ENCODE measurements at places on chromosomes 1 and 21. TPM values are rescaled to one million over a fixed set of nuclear protein-coding genes. Genes with fewer than 3 reads are reported as not detected.

The APCS gene
- not detected for total RNA-seq

The CYP4A11 gene
- not detected for total RNA-seq

The FAM72C gene
- 8.0 TPM for total RNA-seq

The VWA1 gene
- total RNA-seq = 37.1 TPM

The SLC1A7 gene
- 0.18 TPM for total RNA-seq

The TRIM46 gene
- total RNA-seq = 9.9 TPM

The ATPAF1 gene
- 105 TPM for total RNA-seq

The ANGPTL1 gene
- total RNA-seq = not detected

GRCh38 chr21:27688773-27689172 is 721.9 kb upstream of the ADAMTS5 start:
- no peak for DNase-seq

DNA sequence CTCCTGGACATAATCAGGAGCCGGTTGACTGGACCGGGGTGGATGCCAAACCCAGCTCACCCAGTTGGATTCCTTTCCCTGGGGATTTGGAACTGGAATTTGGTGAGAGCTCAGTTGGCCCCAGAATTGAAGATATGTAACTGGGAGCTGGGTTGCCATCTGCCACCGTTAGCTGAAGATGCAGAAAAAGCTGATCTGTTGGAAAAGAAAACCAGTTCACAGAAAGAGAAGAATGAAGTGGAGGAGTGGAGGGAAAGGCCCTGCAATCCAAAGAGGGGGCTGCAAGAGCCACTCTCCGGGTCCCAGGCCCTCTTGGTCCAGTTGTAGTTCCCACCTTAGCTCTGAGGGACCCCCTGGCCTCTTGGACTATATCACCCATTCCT is 16.0 kb downstream of the TEX35 start:
- DNase-seq = no peak

DNA sequence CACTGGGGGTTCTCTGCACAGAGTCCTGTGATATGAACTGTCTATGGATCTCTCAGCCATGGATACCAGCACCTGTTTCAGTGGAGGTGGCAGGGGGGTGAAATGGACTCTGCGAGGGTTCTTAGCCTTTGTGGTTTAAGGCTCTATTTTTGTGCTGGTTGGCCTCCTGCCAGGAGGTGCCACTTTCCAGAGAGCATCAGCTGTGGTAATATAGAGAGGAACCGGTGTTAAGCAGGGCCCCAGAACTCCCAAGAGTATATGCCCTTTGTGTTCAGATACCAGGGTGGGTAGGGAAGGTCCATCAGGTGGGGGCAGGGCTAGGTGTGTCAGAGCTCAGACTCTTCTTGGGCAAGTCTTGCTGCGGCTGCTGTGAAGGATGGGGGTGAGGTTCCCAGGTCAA is 330.0 kb upstream of the PLD5 start:
- no peak for DNase-seq

DNA sequence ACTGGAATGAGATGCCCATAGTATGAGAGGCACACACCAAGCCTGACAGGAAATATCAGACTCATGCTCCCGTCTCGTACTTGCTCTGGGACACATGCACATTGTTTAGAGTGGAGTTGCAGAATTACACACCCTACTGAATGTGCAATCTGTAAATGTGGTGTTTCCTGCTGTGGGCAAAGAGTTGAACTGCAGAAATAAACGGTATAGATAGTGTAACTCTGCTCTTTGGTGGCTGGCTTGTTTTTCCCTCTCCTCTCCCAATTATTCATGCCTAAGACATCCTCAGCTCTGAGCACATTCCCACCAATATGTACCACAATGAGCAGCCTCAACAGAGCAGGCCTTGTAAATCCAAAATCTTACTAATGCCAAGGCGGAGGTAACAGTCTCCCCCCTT is 90.1 kb upstream of the DIRAS3 start:
- DNase-seq = no peak

GRCh38 chr1:47705517-47706130 is 267.8 kb downstream of the FOXD2 start:
- no peak for DNase-seq

DNA sequence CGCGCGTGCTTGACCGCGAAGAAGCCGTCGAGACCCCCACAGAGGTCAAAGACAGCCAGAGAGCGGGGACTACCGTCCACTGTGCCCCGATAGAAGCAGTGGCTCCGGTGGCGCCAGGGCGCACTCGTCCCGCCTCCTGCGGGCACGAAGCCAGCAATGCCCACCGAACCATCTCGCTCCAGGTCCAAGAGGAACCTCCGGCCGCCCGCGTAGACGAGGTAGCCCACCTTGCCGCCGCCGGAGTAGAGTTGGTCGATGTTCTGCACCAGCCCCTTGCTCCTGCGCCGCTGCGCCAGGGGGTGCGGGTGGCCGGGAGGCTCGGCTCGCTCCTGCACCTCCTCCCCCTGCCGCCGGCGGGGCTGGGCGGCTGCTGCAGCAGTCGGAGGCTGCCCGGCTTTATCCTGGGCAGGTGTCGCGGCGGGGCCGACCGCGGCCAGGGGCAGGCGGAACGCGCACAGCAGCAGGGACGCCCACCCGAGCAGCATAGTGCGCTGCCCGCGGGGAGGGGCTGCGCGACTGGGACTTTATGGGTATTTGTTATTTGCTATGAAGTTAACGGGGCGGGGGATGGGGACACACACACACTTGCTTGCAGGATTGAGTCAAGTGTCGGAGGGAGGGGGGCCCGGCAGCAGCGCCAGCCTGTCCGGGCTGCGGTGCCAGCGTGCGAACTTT is 844 bp downstream of the ADAMTS5 start:
- DNase-seq = peak; percentile 86

DNA sequence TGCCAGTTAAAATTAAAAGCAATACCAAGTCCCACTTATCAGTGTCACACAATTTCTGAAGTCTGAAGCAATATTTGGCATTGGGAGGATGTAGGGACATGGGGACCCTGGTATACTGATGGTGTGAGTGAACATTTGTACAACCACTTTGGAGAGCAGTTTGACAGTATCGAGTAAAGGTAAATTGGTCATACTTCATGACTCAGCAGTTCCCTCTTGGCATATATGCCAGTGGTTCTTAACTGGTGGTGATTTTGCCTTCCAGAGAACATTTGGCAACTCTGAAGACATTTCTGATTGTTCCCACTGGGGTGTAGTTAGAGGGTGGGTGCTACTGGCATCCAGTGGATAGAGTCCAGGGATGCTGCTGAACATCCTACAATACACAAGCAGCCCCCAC is 19.7 kb downstream of the FMOD start:
- DNase-seq = no peak

DNA sequence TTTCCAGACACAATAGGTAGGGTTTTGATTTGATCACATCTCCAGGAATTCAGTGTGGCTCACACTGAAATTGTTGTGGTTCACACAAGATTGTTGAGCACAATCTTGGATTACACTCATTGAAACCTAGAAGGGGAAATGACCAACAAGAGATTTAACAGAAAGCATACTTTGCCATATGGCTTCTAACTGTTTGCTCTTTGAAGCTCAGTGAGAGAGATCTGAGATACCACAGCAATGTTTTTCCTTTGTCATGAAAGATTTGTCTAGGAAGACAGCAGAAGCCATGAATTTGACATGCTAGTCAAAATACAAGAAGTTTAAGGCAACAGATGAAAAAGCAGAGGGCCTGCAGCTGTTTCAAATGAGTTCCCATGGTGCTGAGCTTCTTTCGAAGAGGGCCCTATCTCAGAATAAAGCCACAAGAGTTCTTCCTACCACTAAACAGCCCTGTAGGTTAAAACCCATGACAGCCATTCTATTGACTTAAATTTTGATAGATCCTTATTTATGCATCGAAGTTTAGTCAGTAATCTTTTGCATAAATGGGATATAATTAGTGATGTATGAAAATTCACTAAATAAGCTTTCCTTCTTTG is 650.4 kb downstream of the LTN1 start:
- no peak for DNase-seq

GRCh38 chr1:26530895-26531598 is 1.5 kb downstream of the RPS6KA1 start:
- DNase-seq = peak; percentile 94

DNA sequence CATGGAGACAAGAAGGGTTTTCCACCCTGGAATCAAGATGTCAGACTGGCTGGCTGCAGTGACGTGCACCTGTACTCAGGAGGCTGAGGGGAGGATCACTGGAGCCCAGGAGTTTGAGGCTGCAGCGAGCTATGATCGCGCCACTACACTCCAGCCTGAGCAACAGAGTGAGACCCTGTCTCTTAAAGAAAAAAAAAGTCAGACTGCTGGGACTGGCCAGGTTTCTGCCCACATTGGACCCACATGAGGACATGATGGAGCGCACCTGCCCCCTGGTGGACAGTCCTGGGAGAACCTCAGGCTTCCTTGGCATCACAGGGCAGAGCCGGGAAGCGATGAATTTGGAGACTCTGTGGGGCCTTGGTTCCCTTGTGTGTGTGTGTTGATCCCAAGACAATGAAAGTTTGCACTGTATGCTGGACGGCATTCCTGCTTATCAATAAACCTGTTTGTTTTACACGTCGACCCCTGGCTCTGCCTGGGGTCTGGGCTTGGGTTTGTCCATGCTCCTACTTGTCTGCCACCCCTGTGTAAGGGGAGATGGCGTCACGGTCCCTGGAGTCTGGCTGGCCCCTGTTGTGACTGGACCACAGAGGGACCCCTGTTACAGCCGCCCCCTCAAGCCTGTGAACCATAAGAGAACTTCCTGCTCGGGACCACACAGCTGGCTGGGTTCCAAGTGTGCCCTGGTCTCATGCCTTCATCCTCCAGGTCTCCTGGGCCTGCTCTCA is 20.9 kb upstream of the VPS13D start:
- DNase-seq = peak; percentile 94

- no peak for DNase-seq
Observed at GRCh38 chr1:59752556-59753414, 62.0 kb upstream of the HOOK1 start.

GRCh38 chr21:35163411-35163810 is 114.3 kb upstream of the RUNX1 start:
- DNase-seq = no peak

GRCh38 chr1:191698246-191698645 is 460.0 kb upstream of the RGS18 start:
- DNase-seq = no peak

DNA sequence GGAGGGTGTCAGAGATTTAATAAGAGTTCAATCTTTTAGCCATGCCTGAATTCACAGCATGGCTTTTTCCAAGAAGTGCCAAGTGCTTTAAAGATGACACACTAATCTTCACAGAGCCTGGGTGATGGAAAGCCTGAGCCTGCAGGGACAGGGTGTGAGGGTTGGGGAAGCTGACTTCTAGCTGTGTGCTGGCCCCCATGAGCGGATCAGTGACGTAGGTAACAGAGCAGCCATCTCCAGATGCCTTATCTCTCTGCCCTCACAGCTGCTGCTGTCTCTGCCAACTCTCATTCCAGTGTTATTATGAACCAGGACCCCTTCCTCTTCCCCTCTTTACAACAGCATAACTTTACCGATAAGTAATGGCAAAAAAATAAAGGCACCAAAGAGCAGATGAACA is 30.6 kb downstream of the FAM78B start:
- DNase-seq = no peak

DNA sequence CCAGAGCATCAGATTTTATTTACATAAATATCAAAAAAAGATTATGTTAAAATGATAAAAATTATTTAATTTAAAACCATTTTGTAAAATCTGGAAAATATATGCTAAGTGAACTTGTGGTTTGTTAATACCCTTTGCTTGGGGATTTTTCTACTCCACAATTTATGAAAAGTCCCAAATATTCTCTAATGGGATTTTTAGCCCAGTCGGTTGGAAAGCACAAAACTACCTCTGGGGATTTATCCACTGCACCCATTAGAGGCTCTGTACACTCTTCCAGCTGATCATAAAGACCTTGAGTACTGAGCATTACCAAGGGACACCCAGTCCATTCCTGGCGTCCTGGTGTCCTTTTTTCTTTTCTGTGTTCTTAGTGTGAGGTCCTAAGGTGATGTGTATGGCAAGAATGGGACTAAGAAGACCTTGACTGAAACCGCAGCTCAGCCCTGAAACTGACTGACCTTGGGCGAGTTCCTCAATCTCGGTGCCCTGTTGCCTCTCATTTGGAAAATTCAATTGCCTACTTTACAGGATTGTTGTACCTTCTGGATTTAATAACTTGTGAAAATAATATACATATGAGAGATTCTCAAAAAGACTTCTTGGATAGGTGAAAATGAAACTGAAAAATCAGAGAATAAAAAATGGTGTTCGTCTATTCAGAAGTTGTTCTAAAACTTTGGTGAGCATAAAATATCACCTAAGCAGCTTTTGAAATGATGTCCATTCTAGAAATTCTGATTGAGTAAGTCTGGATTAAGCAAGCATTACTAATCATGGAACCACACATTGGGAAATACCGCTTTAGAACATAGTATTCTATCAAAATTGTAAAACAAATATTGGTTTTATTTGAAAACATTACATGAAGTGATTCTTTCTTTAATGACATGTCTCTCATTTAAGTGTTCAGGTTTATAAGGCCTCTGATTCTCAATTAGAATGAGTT is 21.5 kb upstream of the SAMSN1 start:
- DNase-seq = no peak
